HepG2 (cell line): ENCODE measurements at places on chromosomes 3 and 15. TPM values are rescaled to one million over a fixed set of nuclear protein-coding genes. Genes with fewer than 3 reads are reported as not detected.
A peak's percentile ranks its signal among the peaks of the same experiment; 100 is the strongest.

DNA sequence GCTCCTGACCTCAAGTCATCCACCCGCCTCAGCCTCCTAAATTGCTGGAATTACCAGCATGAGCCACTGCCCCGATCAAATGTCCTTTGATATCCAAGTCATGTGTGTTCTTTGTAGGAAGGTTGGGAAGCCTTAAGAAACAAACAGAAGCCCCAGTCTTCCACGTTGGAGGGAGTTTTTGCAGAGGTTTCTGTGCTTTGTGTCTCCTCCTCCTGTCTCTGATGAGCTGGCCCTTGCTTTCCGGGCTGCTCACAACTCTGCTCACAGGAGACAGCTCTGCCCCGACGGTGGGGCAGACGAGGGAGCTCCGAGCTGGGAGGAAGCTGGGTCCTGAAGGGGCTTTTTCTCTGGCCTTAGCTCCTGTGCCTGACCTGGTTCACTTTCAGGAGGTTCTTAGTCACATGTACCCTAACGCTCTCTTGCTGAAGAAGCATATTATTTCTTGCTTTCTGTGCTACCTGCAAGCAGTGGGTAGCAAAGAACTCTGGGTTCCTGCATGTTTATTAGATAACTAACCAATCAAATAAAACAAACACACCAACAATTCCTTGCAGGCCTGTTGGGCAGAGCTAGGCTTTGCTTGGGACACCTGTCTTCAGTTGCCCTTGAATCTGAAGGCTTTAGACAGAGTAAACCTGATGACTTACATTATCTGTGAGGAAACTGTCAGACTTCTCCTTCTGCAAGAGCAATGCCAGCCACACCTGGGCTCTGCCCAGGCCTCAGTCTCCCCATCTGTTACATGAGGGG is 52.6 kb upstream of the SMAD6 start:
- peaks cover 63% of the 10 kb centered on the region for H3K4me1 ChIP-seq
- no peaks in the 10 kb centered on the region for H3K36me3 ChIP-seq
- no peak overlapping the region for H3K4me3 ChIP-seq
- H3K27ac ChIP-seq = no peak overlapping the region
- DNase-seq = no peak

DNA sequence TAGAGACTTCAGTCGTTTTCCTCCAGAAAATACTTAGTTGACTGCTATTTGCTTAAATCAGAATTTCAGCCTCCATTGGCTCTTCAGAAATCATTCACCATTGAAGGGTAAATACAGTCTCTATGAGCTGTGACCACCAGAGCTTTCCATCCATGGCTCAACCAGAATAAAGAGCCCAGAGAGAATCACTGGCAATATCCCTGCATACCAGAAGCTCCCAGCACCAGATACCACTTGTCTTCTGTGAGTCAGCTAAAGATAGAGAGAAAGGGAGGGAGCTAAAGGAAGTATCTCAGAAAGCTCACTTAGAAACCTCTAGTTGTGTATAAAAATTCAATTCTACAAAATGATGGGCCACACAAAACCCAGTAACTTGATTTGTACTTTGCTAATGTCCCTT is 115.2 kb upstream of the TMCO5A start:
- H3K4me3 ChIP-seq = no peak overlapping the region
- DNase-seq = no peak
- no peaks in the 10 kb centered on the region for H3K27me3 ChIP-seq

The TUSC7 gene
- not detected in 2 replicates for total RNA-seq

The KCNH8 gene
- total RNA-seq = 0.04 TPM in 1 of 2 replicates, not detected in the other

GRCh38 chr3:33401781-33402180 is 38.4 kb downstream of the UBP1 start:
- H3K27ac ChIP-seq = no peak overlapping the region
- peaks cover 90% of the 10 kb centered on the region for H3K36me3 ChIP-seq
- H3K4me3 ChIP-seq = no peak overlapping the region
- H3K4me1 ChIP-seq = no peaks in the 10 kb centered on the region
- no peaks in the 10 kb centered on the region for H3K27me3 ChIP-seq
- no peak for DNase-seq

The HAUS2 gene
- 32.9 and 49.4 TPM in 2 replicates for total RNA-seq

- peak; percentile 72 for DNase-seq
- peak within 1 kb of the TSS; percentile 55 for H3K27ac ChIP-seq
- H3K4me1 ChIP-seq = peaks cover 28% of the 10 kb centered on the region
- no peaks in the 10 kb centered on the region for H3K27me3 ChIP-seq
These were observed at the start of gene DALRD3 for GRCh38 chr3:49017971-49018706. Gene DALRD3, minus strand, starts transcription at chr3:49018580. Its CDS starts 16 bp downstream, at chr3:49018564.

- peaks cover 18% of the 10 kb centered on the region for H3K4me1 ChIP-seq
- H3K36me3 ChIP-seq = no peaks in the 10 kb centered on the region
- peak overlapping the region; percentile 45 for H3K27ac ChIP-seq
These were observed 47.0 kb downstream of the ZBTB20 start for GRCh38 chr3:115099986-115100571.

DNA sequence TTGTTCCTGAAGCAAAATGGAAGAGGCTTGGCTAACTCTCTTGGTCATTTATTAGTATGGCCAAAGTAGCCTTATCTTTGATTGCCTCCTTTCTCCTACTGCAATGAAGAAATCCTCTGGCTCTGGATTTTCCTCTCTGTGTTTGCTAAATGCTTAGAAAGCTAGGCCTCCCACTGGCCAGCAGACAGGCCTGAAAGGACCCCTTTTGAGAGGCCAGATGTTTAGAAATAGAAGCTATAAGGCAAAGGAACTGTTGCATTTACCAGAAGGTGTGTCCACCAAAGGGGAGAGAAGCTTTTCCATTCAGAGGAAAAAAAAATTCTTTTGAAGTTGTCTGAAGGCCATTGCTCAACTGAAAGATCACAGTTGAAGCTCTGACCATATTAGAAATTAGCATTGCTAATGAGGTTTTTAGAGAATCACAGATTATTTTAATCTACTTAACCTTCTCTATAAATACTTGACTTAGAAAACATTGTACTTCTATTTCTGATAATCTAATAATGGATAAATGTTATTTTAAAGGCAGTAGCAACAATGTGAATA is 160.8 kb downstream of the SYNPR start:
- no peaks in the 10 kb centered on the region for H3K4me1 ChIP-seq
- no peak overlapping the region for H3K4me3 ChIP-seq
- no peak overlapping the region for H3K27ac ChIP-seq
- no peaks in the 10 kb centered on the region; the same call in 2 of the 3 replicates for H3K27me3 ChIP-seq

The PPARG gene
- 13.9 and 14.4 TPM in 2 replicates for total RNA-seq

GRCh38 chr3:135148398-135149020 is 353.4 kb downstream of the EPHB1 start:
- H3K27me3 ChIP-seq = no peaks in the 10 kb centered on the region
- no peak for DNase-seq
- no peak overlapping the region for H3K27ac ChIP-seq
- no peak overlapping the region for H3K4me3 ChIP-seq
- H3K36me3 ChIP-seq = no peaks in the 10 kb centered on the region
- H3K4me1 ChIP-seq = no peaks in the 10 kb centered on the region

DNA sequence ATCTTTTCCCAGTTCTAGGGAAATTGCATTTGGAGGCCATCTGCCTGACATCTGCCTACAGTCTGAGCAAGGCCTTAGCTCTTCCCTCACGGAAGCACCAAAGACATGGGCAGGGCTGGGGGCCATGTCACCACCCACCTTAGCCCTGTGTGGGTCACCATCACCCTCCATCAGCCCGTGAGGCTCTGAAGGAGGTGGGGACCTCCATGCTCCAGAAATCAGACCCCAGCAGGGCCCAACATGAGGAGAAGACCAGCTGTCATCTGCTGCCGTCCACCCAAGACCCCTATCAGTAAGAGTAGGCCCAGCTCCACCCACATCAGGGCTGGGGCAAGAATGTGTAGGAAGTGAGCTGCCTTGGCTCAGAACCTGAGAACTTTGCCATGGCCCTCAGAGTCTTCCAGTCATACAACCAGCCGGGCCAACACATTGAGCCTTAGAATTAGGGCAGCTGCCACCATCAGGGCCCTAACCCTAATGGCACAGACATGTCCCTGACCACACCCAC is 1.9 kb downstream of the TMIE start:
- peaks cover 1% of the 10 kb centered on the region; the same call in 1 of the 2 replicates for H3K27me3 ChIP-seq
- no peaks in the 10 kb centered on the region for H3K36me3 ChIP-seq
- DNase-seq = no peak
- H3K27ac ChIP-seq = no peak overlapping the region
- H3K4me1 ChIP-seq = no peaks in the 10 kb centered on the region

- no peaks in the 10 kb centered on the region for H3K27me3 ChIP-seq
- no peaks in the 10 kb centered on the region; the same call in 1 of the 2 replicates for H3K36me3 ChIP-seq
- H3K4me1 ChIP-seq = no peaks in the 10 kb centered on the region
- no peak overlapping the region for H3K4me3 ChIP-seq
These were observed 26.9 kb downstream of the TNK2 start for GRCh38 chr3:195881276-195881988.

The SLC15A2 gene
- 0.41 and 1.0 TPM in 2 replicates for total RNA-seq

DNA sequence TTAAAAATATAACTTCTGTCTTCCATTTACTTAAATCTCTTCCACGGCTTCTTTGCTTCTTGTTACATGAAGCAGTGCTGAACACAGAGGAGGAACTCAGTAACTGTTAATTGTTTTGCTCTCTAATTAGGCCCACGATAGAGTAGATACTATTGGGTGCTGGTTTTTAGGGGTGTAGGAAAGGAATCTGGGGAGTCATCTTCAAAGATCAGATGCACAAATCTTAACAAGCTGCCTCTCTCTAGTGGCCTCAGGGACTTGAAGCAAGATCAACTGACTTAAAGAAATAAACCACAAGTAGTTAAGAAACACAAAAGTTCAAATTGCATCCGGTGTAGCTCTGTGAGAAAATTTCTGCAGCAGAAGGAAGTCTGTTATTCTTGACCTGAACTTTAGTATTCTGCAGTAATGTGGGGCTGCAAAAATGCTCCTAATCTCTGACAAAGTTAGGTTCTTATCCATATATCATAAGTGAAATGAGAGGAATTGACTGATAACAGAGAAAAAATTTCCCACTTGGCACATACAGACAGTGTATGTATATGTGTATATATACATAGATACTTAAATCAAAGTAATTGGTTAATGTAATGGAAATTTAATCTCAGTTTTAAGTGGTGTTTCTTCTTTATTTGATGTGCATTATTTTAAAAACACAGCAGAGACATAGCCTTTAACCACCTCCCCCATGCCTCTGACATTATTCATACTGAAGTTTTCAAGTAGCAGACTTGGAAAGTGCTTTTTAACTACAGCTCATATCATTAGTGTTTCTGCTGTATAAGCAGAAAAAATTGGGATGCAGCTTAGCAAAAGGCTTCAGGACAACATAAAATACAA is 51.8 kb downstream of the CHST2 start:
- no peak overlapping the region for H3K4me3 ChIP-seq
- no peak overlapping the region for H3K27ac ChIP-seq
- no peaks in the 10 kb centered on the region for H3K4me1 ChIP-seq
- H3K27me3 ChIP-seq = peaks cover 2% of the 10 kb centered on the region; the same call in 1 of the 3 replicates

DNA sequence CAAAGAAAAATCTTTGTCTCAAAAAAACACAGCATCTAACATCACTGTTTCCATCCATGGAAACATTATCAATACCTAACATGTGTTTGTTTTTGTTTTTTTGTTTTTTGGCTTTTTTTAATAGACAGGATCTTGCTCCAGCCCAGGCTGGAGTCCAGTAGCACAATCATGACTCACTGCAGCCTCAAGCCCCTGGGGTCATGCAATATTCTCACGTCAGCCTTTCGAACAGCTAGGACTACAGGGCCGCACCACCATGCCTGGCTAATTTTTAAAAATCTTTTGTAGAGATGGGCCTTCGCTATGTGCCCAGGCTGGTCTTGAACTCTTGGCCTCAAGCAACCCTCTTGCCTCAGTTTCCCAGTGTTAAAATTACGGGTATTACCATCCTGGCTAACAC is 52.8 kb downstream of the RAF1 start:
- no peak overlapping the region for H3K27ac ChIP-seq
- DNase-seq = no peak
- H3K27me3 ChIP-seq = no peaks in the 10 kb centered on the region
- H3K36me3 ChIP-seq = peaks cover 10% of the 10 kb centered on the region
- H3K4me1 ChIP-seq = no peaks in the 10 kb centered on the region

GRCh38 chr3:49132437-49133225 is at the start of gene LAMB2:
Gene LAMB2, minus strand, starts transcription at chr3:49133050. Its CDS starts 183 bp downstream, at chr3:49132867.
- H3K4me1 ChIP-seq = peaks cover 39% of the 10 kb centered on the region
- H3K4me3 ChIP-seq = peak within 1 kb of the TSS; percentile 77
- H3K27me3 ChIP-seq = no peaks in the 10 kb centered on the region

The FANCI gene
- 68.8 and 99.2 TPM in 2 replicates for total RNA-seq

DNA sequence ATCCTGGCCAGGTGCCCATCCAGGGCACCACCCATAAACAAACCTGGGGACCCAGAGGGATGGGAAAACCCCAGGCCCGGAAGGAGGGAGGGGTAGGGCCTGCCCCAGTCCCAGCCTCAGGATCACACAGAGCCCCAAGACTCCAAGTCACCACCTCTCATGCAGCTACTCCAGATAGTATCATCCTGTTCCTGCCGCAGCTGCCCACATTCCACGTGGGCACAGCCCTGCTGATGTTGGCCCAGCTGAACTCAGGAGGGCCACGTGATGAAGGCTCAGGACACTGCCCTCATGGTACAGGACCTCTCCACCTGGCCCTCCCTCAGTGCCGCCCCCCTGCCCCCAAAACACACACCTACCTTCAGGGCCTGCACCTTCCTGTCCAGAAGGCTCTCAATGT is 69.5 kb downstream of the CACNA2D2 start:
- H3K4me3 ChIP-seq = no peak overlapping the region
- H3K4me1 ChIP-seq = no peaks in the 10 kb centered on the region
- no peaks in the 10 kb centered on the region for H3K36me3 ChIP-seq
- DNase-seq = no peak

DNA sequence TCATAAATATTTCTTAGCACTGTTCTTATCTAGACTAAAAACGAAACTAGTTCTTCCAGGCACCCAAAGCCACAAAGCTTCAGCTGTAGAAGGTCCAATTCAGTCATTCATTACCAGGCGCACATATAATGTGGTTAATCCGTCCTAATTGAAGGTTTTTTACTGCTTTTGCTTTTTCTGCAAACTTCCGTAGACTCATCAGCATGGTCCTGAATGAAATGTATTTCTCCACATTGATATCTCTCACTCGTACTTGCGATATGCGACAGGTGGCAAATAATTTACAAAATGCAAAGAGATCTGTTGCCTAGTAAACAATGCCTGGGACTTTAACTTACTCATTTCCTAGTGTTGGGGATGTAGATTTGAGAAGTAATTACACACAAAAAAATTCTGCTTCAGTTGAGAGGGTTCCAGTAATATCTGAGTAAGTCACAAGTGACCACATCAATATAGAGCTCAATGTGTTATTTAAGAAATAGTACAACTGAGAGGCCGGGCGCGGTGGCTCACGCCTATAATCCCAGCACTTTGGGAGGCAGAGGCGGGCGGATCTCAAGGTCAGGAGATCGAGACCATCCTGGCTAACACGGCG is 75.0 kb upstream of the MBNL1 start:
- DNase-seq = no peak
- H3K36me3 ChIP-seq = no peaks in the 10 kb centered on the region
- H3K4me3 ChIP-seq = peak overlapping the region; percentile 46

DNA sequence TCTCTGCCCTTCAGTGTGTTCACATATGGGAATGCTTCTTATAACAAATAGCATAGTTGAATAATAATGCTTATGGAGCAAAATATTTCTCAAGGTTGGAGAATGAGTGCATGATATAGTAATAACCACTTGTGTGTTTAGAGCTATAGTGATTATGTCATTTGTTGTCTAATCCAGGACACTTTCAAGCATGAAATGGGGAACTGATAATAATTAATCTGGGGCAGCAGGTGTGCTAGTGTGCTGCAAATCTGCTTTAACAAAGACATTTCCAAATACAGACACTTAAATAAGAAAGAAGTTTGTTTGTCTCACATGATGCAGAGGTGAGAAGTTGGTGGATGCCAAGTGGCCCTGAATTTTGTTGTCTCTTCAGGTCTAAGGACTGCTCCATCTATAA is 579.3 kb upstream of the GRM7 start:
- no peaks in the 10 kb centered on the region for H3K27me3 ChIP-seq
- no peak overlapping the region for H3K4me3 ChIP-seq
- no peaks in the 10 kb centered on the region for H3K4me1 ChIP-seq
- H3K27ac ChIP-seq = no peak overlapping the region

GRCh38 chr3:172653004-172653572 is 57.8 kb downstream of the NCEH1 start:
- no peaks in the 10 kb centered on the region for H3K36me3 ChIP-seq
- H3K4me3 ChIP-seq = no peak overlapping the region
- H3K4me1 ChIP-seq = peaks cover 33% of the 10 kb centered on the region
